ENCODE measurements at places on chromosomes 11 and 22. TPM values are rescaled to one million over a fixed set of nuclear protein-coding genes. Genes with fewer than 3 reads are reported as not detected.

MIOX gene
- total RNA-seq = not detected

C11orf42 gene
- not detected for total RNA-seq

GRCh38 chr11:75272821-75273301 is 32.3 kb downstream of the TPBGL start:
- DNase-seq = no peak

GRCh38 chr22:33688903-33689302 is 231.4 kb downstream of the LARGE1 start:
- no peak for DNase-seq
